Esophagus squamous epithelium (tissue), 5 donors: ENCODE measurements at places on chromosomes 16 and 17.

- DNase-seq = no peak
Observed at GRCh38 chr16:26649381-26650045, 417.2 kb upstream of the C16orf82 start.

DNA sequence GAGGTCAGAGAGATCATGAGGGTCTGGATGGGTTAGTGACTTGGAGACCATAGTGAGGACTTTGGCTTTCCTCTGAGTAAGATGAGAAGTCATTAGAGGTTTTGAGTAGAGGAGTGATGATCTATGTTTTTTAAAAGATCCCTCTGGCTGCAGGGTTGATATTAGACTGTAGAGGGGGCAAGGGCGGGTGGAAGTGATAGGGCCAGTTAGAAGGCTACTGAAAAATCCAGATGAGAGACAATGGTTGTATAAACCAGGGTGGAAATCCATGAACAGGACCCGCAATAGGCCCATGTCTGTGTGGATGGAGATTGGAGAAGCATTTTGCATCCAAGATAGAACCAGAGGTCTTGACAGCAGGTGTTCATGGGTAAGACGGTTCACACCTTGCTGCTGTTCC, 9.8 kb downstream of the ITGAL start:
- no peak for DNase-seq

DNA sequence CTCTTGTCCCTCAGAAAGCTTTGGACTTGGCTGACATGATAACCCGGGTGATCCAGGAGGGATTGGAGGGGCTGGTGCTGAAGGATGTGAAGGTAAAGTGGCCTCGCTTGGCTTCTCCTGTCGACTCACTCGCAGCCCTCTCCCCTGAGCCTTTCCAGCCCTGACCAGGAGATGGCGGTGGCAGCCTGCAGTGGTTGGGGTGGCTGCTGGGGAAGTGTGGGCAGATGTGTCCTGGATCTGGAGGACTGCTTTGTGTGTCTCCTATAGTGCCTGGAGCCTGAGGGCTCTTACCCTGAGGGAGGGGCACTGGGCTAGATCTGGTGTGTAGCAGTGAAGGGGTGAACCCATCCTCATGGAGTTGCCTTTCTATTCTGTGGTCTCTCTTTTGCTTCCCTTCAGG, 17.9 kb downstream of the LIG3 start:
- peak; percentile 5 for DNase-seq

DNA sequence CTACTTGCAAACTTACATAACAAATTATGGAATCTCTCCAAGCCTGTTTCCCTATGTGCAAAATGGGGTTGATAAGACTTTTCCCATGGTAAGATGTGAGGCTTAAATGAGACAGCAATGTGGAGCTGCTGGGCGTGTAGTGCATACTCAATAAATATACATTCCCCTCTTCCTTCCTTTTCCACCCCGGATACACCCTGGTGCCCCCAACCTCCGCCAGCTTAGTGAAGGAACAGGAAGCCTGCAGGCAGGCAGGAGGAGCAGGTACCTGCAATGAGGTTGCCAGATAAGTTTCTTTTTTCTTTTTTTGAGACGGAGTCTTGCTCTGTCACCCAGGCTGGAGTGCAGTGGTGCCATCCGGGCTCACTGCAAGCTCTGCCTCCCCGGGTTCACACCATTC, 14.9 kb downstream of the C17orf50 start:
- no peak for DNase-seq

DNA sequence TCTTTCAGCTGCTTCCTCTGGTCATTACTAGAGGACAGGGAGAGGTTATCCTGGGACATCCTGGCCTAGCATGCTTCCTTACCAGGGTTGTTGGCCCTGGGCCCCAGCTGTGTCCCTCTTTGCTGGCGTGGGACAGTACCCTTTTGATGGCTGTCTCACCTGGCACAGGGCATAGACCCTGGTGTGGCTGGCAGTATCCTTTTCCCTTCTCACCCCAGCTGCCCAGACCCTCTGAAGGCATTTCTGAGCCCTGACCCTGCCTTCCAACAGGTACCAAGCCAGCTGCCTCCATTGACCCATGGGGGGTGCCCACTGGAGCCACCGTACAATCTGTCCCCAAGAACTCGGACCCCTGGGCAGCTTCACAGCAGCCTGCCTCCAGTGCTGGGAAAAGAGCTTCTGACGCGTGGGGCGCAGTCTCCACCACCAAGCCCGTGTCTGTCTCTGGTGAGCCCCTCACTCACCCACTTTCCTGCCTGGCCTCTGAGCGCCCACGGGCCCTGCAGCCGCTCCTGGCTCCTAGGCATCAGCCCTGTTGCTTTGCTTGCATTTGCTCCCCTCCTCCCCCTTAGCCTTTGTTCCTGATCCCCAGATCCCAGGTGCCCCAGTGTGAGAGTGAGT, 34.0 kb downstream of the B9D1 start:
- no peak for DNase-seq

DNA sequence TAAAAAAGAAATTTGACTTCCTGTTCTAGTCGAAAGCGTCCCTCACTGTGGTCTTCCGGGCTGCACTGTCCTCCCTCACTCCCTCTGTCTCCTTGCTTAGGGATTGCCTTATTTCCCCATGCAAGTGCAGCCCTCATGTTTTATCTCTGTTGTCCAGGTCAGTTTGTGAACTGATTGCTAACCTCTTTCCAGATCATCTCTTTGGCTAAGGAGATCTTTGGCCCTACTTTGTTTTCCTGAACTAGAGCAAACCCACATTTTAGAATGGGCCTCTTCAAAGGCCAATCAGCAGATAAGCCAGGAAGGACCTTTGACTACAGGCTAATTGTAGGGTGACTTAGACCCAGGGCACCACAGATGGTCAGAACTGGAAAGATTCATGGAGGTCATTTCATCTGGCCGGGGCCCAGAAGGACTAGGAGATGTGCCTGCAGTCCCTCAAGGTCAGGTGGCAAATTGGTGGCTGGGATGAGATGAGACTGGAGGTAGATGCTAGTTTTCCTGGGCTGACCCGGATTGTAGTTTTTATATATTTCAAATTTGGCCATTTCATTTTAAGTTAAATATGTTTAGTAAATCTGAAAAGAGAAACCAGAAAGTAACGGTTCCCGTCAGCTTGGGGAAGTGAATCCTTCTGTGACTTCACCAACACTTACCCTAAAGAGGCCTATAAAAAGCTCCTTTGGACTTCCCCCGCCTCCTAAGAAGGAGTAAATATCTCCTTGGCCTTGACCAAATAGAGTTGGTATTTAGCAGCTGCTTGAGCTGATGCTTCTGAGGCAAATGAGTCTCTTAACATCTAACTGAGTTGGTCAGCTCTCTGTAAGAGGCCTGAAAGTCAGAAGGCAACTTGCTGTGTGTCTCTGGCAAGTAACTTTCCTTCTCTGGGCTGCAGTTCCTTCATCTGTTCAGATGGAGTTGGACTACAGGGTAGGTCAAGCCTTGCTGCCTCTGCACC, 6.2 kb upstream of the SLC25A19 start:
- no peak for DNase-seq

GRCh38 chr17:31787857-31788570, 71.0 kb downstream of the COPRS start:
- no peak for DNase-seq

- peak; percentile 18 for DNase-seq
Observed at GRCh38 chr16:71461686-71462648, at the start of gene ZNF23. Gene ZNF23 (minus strand): TSS chr16:71462247. CDS start chr16:71456796, 5,451 bp downstream.

- DNase-seq = no peak
Observed at GRCh38 chr16:87202346-87202745, 114.8 kb downstream of the C16orf95 start.

GRCh38 chr17:64736804-64737492, 74.8 kb upstream of the SMURF2 start:
- DNase-seq = no peak

DNA sequence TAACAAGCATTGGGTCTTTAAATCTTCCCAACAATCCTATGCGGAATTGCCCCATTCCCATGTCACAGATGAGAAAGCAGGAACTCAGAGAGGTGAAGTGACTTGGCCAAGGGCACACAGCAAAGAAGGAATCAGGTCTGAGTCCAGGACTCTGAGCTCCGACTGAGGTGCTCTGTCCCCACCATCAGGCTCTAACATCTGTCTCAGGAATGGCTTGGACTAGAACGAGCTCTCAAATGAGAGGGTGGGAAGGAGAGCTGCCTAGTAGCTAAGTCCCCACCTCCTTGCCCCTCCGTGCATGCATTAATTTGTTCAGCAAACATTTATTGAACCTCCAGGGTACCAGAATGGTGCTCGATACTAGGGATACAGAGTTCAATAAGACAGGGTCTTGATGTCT, 26.7 kb downstream of the ABCC3 start:
- DNase-seq = no peak

DNA sequence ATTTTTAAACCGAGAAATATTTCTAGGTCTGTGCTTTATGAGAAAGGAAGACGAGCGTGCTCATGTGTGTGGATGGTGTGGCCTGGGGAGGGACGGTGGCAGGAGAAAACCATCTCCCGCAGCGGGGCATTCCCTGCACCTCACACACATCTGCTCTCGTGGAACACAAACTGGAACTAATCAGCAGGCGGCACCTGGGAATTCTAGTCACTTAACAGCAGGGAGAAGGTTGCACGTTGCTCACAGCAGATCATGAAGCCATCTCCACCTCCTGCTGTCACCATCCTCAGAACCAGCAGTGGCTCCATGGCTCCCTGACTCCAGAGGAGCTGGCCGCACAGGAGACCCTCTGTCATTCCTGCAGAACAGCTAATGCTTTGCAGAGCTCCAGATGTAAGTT, 35.2 kb downstream of the ADCY9 start:
- no peak for DNase-seq

DNA sequence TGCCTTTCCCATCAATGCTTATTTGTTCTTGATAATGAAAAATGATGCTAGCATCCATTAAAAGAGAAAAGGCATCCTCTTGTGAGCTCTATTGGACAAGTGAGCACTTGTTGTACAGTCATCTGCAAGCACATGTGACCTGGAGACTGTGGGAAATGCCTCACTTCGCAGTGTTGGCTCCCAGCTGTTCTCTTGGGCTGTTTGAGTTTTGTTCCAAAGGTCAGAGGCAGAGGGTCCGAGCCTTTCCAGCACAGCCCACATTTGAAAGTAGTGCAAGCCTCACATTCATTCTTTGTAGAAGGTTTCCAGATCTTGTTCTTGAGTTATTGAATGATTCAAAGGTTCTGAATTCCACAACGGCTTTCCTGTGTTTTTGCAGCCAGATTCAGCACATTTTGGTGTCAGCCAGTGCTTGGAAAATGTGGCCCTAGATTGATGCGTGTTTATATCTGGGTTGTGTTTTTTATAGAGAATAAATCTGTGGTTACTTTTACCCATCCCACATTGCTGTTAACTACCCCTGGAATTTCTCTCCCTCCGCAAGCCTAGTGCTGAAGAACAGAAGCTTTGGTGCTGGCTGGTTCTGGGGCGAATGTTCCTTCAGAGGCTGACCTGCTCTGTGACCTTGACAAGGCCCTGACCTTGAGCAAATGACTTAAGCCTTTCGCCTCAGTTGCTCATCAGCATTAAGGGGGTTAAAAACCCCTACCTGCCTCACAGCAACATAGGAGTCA, 49.8 kb downstream of the CDH1 start:
- DNase-seq = no peak

DNA sequence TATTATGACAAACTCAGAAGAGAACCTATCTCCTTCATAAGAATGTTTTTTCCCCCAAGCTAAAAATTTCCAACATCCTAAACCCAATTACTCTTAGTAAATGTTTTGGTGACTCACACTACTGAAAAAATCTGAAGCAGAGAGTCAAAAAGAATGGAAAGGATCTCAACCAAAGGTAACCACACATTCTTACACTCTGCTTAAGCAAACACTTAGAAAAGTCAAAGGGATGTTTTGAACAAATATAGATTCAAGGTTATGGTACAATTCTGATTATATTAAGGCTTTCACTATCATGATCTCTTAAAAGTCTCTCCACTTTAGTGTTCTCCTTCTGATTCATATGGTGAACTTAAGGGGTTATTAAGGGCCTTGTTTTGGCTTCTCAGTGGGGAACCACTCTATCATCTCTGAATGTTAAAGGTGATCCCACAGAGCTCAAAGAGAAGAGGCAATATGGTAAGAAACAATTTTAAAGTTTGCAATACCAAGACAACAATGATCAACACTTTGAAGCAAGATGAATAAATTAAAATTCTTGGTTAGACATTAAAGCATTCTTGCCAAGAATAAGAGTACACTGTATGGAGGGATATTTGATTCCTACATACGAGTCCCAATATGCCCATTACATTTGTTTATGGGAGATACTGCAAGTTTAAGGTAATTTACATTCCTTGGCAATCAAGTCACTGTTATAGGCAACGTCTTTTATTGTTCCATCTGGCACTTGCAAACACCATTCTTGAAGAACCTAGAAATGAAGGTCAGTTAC, 69.2 kb downstream of the CDC27 start:
- DNase-seq = no peak

- no peak for DNase-seq
Observed at GRCh38 chr16:50469744-50470321, 78.4 kb upstream of the NKD1 start.

DNA sequence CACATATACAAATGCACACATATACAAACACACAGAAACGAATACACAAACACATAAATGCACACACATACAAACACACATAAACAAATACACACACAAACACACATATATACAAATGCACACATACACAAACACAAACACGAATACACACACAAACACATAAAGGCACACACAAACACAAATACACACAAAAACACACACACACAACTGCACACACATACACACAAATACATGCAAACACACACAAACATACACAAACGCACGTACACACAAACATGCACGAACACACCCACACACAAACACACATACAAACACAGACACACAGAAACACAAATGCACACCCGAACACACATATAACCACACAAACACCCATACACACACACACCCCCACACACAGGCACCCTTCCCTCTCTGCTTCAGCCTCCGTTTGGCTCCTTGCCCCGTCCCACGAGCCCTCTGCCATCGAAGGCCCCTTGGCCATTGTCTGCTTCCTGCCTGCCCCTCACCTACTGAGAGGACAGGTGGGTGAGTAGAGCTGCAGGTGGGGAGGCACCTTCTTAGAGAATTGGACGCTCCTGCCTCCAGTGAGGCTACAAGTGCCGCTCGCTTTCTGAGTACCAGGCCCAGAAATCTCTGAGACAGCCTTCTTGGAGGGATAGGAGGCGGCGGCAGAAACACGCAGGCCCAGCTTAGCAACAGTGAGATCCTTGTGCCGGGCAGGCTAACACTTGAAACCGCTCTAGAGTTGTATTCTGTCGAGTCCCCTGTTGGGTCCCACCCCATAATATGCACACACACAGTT, 331.2 kb downstream of the FOXL1 start:
- DNase-seq = no peak
